ENCODE measurements at places on chromosomes 3 and 15.
A peak's percentile ranks its signal among the peaks of the same experiment; 100 is the strongest.

GRCh38 chr3:73765878-73766545 lies 141.3 kb upstream of the PDZRN3 start:
- no peaks in the 10 kb centered on the region for H3K4me1 ChIP-seq
- H3K36me3 ChIP-seq, result no peaks in the 10 kb centered on the region
- H3K4me3 ChIP-seq, result no peak overlapping the region
- no peak overlapping the region for H3K27ac ChIP-seq
- DNase-seq, result no peak

- no peaks in the 10 kb centered on the region for H3K4me1 ChIP-seq
- H3K4me3 ChIP-seq, result no peak overlapping the region
- DNase-seq, result no peak
- H3K27ac ChIP-seq, result no peak overlapping the region
Measured at GRCh38 chr3:76177610-76178009, 392.3 kb upstream of the ZNF717 start.

GRCh38 chr3:126617571-126617970 lies 37.4 kb downstream of the TXNRD3 start:
- H3K4me1 ChIP-seq, result no peaks in the 10 kb centered on the region
- DNase-seq, result no peak
- no peaks in the 10 kb centered on the region for H3K36me3 ChIP-seq
- no peaks in the 10 kb centered on the region for H3K27me3 ChIP-seq

- H3K27me3 ChIP-seq, result no peaks in the 10 kb centered on the region
- no peaks in the 10 kb centered on the region for H3K36me3 ChIP-seq
- DNase-seq, result no peak
- peak overlapping the region; percentile 16 for H3K27ac ChIP-seq
- no peaks in the 10 kb centered on the region for H3K4me1 ChIP-seq
Measured at GRCh38 chr3:129014148-129014547, 13.0 kb downstream of the EFCC1 start.

DNA sequence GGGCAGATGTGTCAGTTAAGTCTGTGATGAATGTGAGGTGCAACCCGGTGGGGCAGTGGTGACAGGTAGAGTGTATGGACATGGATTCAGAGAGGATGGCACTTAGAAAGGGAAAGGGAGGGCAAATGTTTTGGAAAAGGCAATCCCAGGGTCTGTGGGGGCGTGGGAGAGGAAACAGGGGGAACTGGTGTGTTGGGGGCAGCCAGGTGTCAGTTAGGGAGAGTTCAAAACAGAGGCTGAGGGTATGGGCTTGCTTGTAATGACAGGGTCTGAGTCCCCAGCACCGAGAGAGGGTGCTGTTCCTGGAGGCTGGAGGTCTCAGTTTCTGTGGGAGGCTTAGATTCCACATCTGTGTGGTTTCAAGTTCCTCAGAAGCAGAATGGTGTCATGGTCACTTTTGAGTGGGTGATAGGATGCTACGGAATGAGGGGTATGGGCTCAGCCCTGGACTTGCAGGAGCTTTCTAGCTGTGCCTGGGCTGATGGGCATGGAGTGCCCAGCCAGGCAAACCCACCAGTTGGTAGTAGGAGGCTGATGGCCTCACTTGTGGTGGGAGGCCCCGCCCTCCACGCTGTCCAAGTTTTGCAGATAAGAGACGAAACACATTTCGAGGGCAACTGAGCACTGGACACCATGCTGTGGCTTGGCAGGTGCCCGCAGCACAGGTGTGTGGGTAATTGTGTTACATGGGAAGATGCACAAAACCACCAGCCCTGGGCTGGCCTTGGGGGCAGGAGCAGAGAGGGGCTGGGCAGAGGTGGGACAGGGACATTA lies 209.4 kb downstream of the RPLP1 start:
- no peak overlapping the region for H3K4me3 ChIP-seq
- no peak for DNase-seq
- no peaks in the 10 kb centered on the region for H3K36me3 ChIP-seq
